ENCODE measurements at places on chromosomes 6 and 20. TPM values are rescaled to one million over a fixed set of nuclear protein-coding genes. Genes with fewer than 3 reads are reported as not detected.

GRCh38 chr20:36093804-36094145 is 60.8 kb upstream of the EPB41L1 start:
- H3K36me3 ChIP-seq: no peaks in the 10 kb centered on the region
- no peak for DNase-seq
- H3K4me1 ChIP-seq: peaks cover 16% of the 10 kb centered on the region
- H3K4me3 ChIP-seq: peak overlapping the region; percentile 51
- no peak overlapping the region for H3K27ac ChIP-seq

DNA sequence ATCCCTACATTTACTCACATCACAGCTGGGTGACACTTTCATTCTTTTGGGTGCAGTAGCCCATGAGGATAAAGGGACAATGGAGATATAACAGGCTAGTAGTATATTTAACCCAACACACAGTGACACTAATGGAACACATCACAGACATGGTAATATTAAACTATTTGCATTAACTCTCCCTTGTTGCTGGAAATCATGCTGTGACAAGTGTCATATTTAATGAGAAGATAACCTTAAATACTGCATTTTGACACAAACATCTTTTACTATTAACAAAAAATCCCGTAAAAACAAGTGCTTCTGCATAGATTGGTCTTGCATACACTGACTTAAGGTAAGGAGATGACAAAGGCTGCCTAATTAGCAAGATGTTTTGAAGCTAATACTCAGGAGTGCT is 45.5 kb downstream of the CNR1 start:
- H3K4me1 ChIP-seq: no peaks in the 10 kb centered on the region
- no peak overlapping the region for H3K27ac ChIP-seq
- H3K27me3 ChIP-seq: peaks cover 9% of the 10 kb centered on the region
- no peaks in the 10 kb centered on the region for H3K36me3 ChIP-seq
- DNase-seq: no peak

DNA sequence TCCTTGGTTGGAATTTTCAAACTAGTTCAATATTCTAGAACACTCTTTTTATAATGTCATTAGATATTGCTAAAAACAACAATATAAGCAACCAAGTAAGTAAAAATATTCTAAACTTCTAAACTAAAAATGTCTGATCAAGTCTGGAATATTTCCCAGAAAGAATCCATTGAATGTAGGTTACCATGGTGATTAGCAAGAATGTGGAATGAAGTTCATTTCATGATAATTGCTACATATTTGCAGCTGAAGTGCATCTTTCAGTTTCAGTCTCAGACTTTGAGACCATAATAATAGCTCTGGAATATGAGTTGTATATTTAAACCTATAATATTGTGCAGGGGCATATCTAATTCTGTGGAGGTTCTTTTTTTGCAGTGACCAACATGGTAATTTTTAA is 61.0 kb upstream of the NKAIN2 start:
- H3K27me3 ChIP-seq: no peaks in the 10 kb centered on the region
- no peak overlapping the region for H3K4me3 ChIP-seq
- no peak for DNase-seq
- H3K4me1 ChIP-seq: no peaks in the 10 kb centered on the region

- H3K4me3 ChIP-seq: no peak overlapping the region
- peaks cover 9% of the 10 kb centered on the region for H3K4me1 ChIP-seq
- H3K36me3 ChIP-seq: no peaks in the 10 kb centered on the region
- no peak for DNase-seq
- no peaks in the 10 kb centered on the region for H3K27me3 ChIP-seq
- no peak overlapping the region for H3K27ac ChIP-seq
These were observed 62.1 kb upstream of the PHACTR1 start for GRCh38 chr6:12654514-12654913.

DNA sequence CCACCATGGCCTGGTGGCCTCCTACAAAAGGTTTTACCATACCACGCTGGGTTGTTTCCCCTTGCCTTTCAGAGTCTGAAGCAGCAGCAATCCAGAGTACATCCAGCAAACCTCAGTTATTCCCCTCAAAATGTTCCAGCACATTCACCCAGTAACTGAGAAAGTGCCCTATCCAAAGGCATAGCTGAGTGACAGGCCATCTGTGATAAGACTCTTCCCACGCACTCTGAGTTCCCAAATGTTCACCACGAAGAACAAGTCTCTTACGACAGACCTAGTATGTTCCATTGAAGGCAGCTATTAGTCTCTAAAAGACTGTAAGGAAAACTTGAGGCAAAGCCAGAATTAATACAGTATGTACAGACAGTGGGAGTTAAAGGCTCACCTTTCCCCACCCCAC is 31.6 kb upstream of the C20orf144 start:
- no peak overlapping the region for H3K4me3 ChIP-seq
- DNase-seq: no peak
- H3K27me3 ChIP-seq: no peaks in the 10 kb centered on the region
- peaks cover 4% of the 10 kb centered on the region for H3K36me3 ChIP-seq

DNA sequence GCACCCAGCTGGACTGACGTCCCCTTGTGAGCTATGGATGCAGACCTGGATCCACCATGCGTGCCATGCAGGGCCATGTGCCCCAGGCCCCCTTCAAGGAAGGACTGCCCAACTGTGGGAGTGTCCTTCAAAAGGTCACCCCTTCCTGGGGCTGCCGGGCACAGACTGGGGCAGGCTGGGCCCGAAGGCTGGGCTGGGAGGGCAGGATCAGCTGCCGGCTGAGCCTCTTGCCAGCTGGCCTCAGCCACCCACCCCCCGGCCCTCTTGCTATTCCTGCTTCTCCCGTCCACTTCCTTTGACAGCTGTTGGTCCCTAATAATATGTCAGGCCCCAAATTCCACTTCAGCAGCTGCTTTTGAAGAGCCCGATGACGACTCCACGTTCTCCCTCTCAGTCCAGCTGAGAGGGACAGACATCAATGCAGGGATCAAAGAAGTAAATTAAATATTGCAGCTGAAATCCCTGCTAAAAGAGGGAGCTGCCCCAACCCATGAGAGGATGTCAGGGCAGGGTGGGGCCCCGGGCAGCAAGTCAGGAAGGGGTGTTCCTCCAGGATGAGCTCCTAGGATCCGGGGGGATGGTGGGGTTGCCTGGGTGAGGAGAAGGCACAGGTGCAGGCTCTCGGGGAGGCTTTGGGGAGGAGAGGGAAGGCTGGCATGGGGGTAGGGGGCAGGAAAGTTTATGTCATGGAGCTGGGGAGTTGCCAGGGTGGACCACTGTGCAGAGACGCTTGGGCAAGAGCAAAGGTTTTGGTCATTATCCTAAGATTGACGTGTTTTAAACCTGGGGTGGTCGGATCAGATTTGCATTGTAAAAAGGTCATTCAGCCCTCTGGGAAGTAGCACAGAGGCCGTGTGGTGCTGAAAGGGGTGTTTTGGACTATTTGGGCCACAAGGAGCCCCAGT is 185.0 kb downstream of the ANKRD60 start:
- no peaks in the 10 kb centered on the region for H3K4me1 ChIP-seq
- peaks cover 10% of the 10 kb centered on the region for H3K27me3 ChIP-seq
- H3K4me3 ChIP-seq: no peak overlapping the region
- no peak overlapping the region for H3K27ac ChIP-seq

The ARFGEF3 gene
- total RNA-seq: 1.6 TPM

The HLA-DQB1 gene
- total RNA-seq: 13.9 TPM

DNA sequence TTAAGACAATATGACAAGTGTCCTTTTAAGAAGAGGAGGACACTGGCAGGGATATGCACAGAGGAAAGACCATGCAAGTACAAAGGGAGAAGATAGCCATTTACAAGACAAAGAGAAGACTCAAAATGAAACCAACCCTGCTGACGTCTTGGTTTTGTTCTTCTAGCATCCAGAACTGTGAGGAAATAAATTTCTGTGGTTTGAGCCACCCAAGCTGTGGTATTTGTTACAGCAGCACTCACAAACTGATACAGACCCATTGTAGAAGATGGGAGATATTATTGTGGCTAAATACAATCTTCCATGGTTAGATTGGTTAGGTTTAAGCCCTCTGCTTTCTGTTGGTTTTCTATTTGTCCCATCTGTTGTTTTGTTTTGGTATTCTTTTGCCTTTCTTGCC is 88.6 kb upstream of the SLC35F1 start:
- peaks cover 8% of the 10 kb centered on the region for H3K27me3 ChIP-seq
- no peak overlapping the region for H3K4me3 ChIP-seq
- DNase-seq: no peak
- H3K36me3 ChIP-seq: no peaks in the 10 kb centered on the region
- H3K27ac ChIP-seq: no peak overlapping the region

DNA sequence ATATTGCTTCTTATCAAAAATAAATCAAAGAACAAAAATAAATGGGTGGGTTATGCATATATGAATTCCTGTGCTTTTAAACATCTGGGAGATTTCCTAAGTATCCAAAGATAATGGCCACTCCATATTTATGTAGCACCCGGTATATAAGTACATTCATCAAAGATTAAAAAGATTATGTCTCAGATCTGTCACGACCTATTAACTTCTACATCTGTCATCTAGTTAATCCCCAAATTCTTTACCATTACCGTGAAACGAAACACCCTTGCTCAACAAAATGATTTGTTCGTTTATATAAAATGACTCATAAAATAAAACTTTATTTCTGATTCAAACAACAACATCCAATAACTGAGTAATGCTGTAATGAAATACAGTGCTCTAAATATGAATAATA is 64.8 kb upstream of the FOXQ1 start:
- no peak overlapping the region for H3K4me3 ChIP-seq
- DNase-seq: no peak
- no peaks in the 10 kb centered on the region for H3K36me3 ChIP-seq
- H3K4me1 ChIP-seq: no peaks in the 10 kb centered on the region
- peaks cover 13% of the 10 kb centered on the region for H3K27me3 ChIP-seq
